ENCODE measurements at places on chromosomes 13 and 19. TPM values are rescaled to one million over a fixed set of nuclear protein-coding genes. Genes with fewer than 3 reads are reported as not detected.

YJU2 gene
- total RNA-seq: 24.3 TPM

ZNF320 gene
- total RNA-seq: 23.8 TPM

DENND1C gene
- total RNA-seq: 6.3 TPM

RFPL4A gene
- total RNA-seq: not detected

CEACAM8 gene
- total RNA-seq: not detected

GFY gene
- total RNA-seq: 1.4 TPM

MAST1 gene
- 27.3 TPM for total RNA-seq

FAM83E gene
- 6.6 TPM for total RNA-seq

SERP2 gene
- total RNA-seq: 1.2 TPM

CGB2 gene
- total RNA-seq: not detected

RASGRP4 gene
- 4.1 TPM for total RNA-seq

SHISA7 gene
- total RNA-seq: 0.79 TPM

TMEM147 gene
- total RNA-seq: 135 TPM

VSIG10L gene
- 14.1 TPM for total RNA-seq

SELENOW gene
- 422 TPM for total RNA-seq

CAB39L gene
- 3.3 TPM for total RNA-seq

TLE2 gene
- 20.0 TPM for total RNA-seq

TEKTIP1 gene
- 4.7 TPM for total RNA-seq

ZFR2 gene
- 22.6 TPM for total RNA-seq

CACNG7 gene
- total RNA-seq: 43.2 TPM

FOSB gene
- total RNA-seq: 5.4 TPM

ZNF784 gene
- 11.4 TPM for total RNA-seq

RASA3 gene
- 16.5 TPM for total RNA-seq

SIGLEC8 gene
- not detected for total RNA-seq

All from WTC11 (cell line).